ENCODE measurements at places on chromosomes 4 and X.
A peak's percentile ranks its signal among the peaks of the same experiment; 100 is the strongest.

GRCh38 chr4:98421111-98421510, 159.9 kb downstream of the RAP1GDS1 start:
- no peak for DNase-seq

DNA sequence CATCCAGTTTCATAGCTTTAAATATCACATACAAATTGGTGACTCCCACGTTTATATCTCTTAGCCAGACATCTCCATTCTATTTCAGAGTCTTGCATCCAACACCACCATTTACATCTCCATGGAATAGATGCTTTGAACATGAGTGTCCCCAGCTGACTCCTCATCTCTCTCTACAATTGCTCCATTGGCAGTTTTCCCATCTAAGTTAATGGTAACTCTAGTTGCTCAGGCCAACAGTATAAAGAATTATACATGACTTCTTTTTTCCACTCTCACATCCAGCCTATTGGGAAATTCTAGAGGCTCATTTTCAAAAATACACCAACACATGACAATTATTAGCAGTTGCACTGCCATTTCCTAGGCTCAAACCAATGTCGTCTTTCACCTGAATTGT, 388.2 kb downstream of the STIM2 start:
- DNase-seq, result no peak

DNA sequence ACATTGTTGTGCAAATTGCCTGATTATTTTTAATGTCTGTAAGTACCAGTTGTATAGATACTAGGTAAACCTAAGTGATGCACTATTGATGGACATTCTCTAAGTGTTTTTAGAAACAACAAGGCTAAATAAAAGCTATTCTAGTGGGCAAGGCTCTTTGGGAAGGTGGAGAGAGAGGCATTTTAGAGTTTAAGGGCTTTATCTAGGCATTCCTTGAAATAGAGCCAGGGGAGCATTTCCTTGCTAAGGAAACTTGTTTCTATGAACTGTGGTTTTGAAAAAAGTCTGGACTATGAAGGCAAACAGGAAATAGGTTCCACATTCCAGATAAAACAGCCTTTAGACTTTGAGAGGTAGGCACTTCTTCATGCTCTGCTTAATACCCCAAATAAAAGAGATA, 23.8 kb downstream of the BMX start:
- no peak for DNase-seq

DNA sequence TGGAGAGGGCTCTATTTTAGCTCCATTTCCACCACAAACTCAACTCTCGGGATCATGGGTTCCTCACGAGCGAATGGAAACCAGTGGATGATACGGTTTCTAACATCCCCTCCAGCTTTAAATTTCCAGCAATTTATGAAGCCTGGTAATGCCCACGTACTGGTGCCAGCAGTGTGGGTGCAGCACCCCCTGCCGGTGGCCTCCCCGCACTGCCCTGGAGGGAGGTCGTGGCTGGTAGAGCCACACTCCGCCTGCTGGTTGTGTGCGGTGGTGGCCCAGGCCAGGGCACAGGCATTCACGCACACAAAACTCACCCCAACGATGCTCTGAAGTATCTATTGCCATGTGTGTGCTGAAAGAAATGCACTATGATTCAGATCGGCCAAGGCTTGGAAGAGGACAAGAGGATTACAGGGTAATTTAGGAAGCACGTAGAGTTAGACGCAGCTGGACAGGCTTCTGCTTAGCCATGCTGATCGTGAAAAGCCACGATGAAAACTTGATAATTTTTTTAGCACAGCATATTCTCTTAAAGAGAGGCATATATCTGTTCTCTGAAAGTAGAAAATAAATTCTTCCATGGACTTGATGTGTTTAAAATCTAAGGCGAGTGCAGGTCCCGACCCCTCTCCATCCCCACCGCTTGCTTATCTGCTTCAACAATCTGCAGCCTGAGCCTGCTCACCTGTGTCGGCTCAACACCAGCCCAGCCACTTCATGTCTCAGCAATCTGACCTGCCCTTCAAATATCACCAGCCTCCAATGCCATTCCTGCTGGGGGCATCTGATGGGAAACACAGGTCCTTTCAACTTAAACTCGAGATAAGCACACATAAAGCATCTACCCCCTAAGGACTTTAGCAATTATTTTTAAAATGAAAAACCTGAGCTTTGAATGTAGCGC, 59.1 kb downstream of the SCD5 start:
- DNase-seq, result peak; percentile 45

DNA sequence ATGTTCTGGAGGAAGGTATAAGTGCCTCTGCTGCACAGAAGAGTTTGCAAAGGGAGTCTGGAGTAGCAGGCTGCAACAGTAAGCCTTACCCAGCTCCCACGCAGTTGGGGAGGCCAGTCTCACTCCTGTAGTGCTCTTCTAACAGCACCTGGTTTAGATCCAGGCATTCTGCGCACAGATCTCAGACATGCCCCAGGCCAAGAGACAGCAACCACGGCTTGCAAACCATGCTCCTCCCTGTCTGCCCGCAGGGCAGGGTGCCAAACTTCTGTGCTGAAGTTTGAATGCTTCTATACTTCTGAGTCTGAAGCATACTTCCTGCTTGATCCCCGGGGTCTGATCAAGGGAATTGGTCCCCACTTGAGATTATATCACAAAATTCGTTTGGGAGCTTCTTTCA, 106.3 kb downstream of the LINC00632 start:
- DNase-seq, result no peak

DNA sequence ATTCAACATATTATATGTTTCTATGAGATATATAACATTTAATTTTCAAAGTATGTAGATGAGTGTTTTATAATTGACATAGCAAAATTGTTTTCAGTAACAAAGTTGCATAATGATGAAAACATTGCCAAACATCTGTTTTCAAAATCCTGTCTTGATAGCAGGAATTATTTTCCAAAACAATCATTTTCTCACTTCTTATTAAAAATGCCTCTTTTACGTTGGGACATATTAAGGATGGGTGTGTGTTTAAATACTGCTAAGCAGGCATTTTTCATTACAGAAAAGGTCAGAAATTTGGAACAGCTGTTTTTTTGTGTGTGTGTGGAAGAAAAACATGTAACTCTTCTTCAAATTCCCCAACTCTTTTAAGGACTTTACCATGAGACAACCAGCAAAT, 452.0 kb downstream of the SPRY1 start:
- DNase-seq, result no peak

DNA sequence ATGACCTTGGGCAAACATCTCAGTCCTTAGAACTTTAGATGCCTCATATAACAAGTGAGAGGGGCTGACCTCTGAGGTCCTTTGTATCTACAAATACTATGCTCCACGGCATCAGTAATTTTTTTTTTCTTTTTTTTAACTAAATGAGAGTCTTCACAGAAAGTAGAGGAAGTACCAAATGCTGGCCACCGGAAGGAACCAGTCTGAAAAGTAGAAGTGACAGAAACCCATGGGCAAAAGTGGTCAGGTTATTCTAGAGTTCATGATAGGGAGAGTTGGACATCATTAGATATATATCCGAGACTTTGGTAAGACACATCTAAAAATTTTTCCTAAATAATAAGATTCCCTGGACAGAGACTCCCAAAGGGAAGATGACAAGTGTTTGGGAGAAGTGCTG, 53.7 kb downstream of the COQ2 start:
- DNase-seq, result no peak

- no peak for DNase-seq
Measured at GRCh38 chrX:40479777-40480318, 100.9 kb upstream of the ATP6AP2 start.

GRCh38 chrX:140712413-140713173, 3.0 kb downstream of the LINC00632 start:
- DNase-seq, result no peak

DNA sequence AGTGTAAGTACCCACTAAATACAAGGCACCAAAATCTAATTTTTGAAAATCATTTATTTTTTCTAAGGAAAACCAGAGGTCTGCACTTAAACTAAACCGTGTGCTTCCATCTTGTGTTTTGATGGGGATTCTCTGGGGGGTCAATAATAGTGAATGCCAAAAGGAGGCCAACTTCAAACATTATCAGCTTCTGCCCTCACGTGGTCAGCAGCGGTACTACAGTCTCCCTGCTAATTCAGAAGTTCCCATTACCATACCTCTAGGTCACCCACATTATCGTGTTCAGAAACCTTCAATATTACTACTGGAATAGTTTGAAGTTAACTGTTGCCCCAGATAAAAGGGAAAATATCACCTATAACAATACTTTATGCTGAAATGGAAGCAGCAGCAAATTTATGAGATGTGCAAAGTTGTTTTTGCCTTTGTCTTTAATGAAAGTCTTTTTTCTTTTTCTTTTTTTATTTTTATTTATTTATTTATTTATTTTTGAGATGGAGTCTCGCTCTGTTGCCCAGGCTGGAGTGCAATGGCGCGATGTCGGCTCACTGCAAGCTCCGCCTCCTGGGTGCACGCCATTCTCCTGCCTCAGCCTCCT, 17.3 kb downstream of the CTPS2 start:
- DNase-seq, result peak; percentile 35

- DNase-seq, result no peak
Measured at GRCh38 chr4:112916868-112917267, 132.6 kb upstream of the ANK2 start.

- no peak for DNase-seq
Measured at GRCh38 chrX:136687457-136687856, 39.5 kb downstream of the CD40LG start.

- DNase-seq, result peak; percentile 36
Measured at GRCh38 chr4:3201718-3202702, 46.9 kb upstream of the MSANTD1 start.

DNA sequence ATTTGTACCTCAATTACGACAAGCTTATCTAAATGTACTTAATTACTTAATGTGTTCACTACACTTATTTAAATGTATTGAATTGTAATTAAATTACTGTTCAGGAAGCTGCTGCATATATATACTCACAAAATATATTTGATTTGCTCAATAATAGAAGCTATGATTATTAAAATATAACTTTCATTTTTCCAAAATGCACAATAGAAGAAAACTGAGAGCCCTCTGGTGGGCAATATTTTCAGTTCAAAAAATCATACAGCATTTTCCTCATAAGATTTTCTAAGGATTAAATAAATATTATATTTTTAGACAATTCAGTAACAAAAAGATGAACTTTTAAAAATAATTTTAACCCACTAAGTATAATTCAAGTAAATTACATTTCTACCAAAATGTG, 217.3 kb downstream of the DKK2 start:
- DNase-seq, result no peak

DNA sequence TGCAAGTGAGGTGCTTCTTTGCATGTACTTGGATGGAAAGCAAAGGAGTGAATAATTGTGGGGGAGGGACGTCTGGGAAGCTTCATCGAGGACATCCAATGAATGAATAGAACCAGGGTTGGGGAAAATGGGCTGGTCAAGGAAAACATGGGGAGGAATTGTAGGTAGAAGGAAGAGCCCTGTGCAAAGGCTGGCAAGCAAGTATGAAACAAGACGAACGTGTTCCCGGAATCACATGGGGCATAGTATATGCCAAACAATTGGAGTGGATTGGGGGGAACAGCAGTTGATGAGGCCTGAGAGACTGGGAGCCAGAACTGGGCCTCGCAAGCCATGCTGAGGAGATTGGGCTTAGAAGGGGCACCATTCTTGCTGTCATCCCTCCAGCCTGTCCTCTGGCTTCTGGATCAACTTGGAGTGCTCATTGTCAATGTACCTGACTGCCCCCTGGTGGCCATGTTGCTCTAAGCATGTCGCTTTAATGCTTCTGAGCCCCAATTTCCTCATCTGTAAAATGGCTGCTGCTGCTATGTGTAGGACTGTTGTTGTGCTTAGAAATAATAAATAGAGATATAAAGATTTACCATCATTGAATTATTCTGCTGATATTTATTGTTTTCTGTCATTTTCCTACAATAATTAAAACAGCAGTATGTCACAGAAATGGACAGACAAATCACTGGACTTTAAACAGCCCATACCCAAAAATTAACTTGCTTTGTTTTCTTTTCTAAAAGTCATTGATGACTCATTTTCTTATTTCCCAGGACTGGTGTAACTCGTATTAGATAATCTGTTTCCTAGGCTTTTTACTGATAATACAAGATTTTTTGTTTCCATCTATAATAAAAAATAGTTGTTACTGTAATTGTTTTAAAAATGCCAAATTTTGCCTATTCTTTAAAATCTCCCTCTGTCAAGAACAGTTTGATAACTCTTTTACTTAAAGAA, 66.4 kb downstream of the JADE3 start:
- DNase-seq, result peak; percentile 23

GRCh38 chr4:111064342-111064993, 441.6 kb upstream of the PITX2 start:
- no peak for DNase-seq

GRCh38 chrX:72043636-72044035, 88.1 kb downstream of the RTL5 start:
- DNase-seq, result no peak

DNA sequence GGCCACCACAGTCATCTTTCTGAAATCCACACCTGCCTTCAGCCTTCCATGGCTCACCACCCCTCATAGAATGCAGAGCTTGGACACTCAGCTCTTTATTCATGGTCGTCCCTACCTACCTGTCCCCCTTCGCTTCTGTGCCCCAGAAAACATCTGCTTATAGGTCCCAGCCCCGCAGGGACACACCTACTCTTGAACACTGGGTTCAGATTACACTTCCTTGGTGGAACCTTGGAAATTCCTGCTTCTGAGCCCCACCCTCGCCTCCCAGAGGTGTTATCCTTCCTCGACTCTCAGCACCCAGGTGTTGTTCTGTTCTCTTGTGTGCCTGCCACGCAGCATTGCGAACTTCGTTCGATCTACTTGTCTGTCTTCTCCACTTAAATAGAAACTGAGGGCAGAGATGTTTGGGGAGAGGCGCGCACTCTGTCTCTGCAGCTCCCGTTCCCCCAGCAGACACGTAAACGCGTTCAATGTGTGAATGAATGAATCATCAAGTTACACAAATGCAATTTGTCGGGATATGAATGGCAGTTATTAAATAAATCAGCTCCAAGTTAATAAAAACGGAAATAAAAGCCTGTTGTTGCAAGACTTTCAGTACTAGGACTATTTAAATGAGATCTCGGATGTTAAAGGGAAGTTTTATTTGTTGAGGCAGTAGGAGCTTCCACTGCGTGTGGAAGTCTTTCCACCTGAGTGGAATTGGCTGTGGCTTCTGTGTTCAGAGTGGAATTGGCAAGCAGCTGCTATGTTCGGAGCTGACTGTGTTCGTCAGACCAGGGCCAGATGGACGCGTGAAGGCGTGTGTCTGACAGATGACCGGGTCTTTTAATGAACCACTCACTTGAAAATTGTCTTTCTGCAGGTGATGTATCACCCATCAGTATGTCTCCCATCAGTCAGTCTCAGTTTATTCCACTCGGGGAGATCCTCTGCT, 95.6 kb downstream of the STOX2 start:
- no peak for DNase-seq

GRCh38 chr4:8086783-8087445, 71.7 kb downstream of the ABLIM2 start:
- DNase-seq, result no peak

DNA sequence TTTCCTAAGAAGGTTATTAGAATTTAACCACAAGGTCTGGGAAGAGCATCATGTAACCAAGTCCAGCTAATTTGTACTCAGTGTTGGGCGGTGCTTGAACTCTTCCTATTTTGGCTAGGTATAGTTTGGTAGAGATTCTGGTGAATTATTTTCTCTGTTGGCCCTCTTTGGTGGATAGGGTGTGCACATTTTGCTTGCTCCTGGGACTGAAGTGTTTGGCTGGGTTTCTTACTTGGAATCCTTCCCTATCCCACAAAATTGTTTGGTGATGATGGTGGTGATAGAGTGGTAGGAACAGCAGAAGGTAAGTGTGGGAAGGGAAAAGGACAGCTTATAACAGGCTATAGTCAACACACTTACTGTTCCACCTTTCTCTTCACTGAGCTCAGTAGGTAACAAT, 194.8 kb upstream of the GPC4 start:
- no peak for DNase-seq
